ENCODE measurements at places on chromosomes 7 and 10. TPM values are rescaled to one million over a fixed set of nuclear protein-coding genes. Genes with fewer than 3 reads are reported as not detected.

Gene UCN3
- total RNA-seq = not detected

Gene GSAP
- 11.5 TPM for total RNA-seq

Gene FANK1
- total RNA-seq = not detected

Gene GIMAP4
- 354 TPM for total RNA-seq

Gene KCNIP2
- total RNA-seq = 4.2 TPM

Gene SPDYE5
- 0.17 TPM for total RNA-seq

Gene SH2D4B
- 0.15 TPM for total RNA-seq

Gene SLC26A5
- not detected for total RNA-seq

Gene EBLN1
- total RNA-seq = not detected

Gene ASL
- 32.0 TPM for total RNA-seq

Gene TEX47
- not detected for total RNA-seq

Gene HABP2
- not detected for total RNA-seq

Gene INMT
- total RNA-seq = 1.4 TPM

Gene LGI1
- total RNA-seq = not detected

Gene LEP
- not detected for total RNA-seq

Gene CALML5
- not detected for total RNA-seq

Gene GDF2
- not detected for total RNA-seq

Gene SFRP5
- not detected for total RNA-seq

Gene SPAM1
- not detected for total RNA-seq

Data from activated naive CD4-positive, alpha-beta T cell treated with anti-CD3 and anti-CD28 coated beads, Interleukin-2, amount 10 ng/mL, durations not matched to agents 5 hours and 36 hours (primary cell).